ENCODE measurements at places on chromosomes 12 and 14.

DNA sequence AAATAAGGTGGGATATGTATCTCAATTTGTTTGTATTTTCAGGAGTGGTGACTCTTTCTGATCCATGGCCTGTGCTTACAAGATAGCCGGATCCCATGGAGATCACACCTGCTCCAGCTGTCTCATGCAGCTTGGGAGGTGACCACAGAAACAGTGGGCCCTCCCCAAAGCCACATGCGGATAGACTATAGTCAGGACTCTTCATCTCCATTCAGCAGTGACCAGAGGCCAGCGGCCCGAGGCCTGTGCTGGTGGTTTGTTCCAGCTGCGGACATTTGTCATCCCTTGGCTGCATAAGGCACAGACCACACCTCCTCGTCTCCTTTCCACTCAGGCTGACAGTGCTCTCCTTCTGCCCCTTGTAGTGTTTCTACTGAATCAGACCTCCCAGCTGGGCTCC, 14.7 kb upstream of the WNT5B start:
- DNase-seq = no peak

GRCh38 chr12:106025129-106025528, 113.6 kb downstream of the NUAK1 start:
- DNase-seq = no peak

GRCh38 chr12:64707926-64708325, 51.3 kb downstream of the GNS start:
- DNase-seq = no peak

- peak; percentile 51 for DNase-seq
Measured at GRCh38 chr14:89507926-89508460, 91.0 kb upstream of the FOXN3 start.

DNA sequence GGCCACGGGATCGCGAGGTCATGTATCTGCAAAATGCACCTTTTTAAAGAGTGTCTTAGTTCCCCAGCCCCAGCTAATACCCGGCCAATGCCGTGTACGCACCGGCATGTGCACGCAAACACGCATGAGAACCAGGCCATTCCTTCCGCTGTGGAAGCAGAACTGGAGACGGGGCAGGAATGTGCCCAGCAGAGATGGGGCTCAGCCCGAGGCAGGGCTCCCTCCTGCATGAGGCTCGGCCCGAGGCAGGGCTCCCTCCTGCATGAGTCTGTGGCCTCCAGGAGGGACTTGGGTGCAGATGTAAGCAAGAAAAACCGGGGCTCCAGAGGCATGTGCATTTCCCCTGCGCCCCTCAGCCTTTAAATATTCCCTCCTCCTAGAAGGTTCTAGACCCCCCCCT, 38.2 kb downstream of the SLC6A12 start:
- no peak for DNase-seq

GRCh38 chr12:40152783-40153383, 47.0 kb upstream of the SLC2A13 start:
- DNase-seq = peak; percentile 33

DNA sequence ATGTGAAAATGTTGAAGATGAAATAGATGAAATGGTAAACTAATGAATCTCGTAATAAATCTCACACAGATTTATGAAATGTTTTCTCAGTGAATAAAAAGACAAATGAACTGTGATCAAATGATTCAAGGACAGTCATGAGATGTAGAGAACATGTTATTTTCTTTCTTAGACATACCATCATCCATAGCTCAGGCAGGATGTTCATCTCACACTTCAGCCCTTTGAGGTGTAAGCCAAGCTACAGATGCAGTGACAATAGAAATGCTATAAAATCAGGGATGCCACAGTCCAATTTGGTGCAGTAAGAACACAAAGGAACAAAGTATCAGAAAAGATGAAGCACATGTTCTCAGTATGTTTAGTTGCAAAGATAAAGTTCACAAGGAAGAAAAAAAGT, 242.7 kb upstream of the KRR1 start:
- no peak for DNase-seq

- peak; percentile 38 for DNase-seq
Measured at GRCh38 chr12:8860165-8860961, 37.9 kb downstream of the A2ML1 start.

DNA sequence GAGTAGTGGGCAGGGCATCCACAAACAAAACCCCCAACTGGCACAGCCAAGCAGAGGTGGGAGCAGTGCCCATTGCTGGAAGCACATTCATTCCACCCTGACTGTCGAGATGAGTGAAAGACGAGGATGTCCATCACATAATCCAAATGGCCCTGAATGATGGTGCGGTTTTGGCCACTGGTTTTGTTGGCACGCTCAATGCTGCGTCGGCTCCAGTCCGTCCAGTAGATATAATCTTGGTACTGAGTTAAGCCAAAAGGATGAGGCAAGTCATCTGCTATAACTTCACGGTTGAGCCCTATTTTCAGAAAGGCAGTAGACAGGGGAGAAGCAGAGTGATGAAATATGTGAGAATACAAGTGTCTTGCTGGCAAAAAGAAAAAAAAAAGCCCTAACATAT, 88.1 kb downstream of the BCL2L14 start:
- no peak for DNase-seq

DNA sequence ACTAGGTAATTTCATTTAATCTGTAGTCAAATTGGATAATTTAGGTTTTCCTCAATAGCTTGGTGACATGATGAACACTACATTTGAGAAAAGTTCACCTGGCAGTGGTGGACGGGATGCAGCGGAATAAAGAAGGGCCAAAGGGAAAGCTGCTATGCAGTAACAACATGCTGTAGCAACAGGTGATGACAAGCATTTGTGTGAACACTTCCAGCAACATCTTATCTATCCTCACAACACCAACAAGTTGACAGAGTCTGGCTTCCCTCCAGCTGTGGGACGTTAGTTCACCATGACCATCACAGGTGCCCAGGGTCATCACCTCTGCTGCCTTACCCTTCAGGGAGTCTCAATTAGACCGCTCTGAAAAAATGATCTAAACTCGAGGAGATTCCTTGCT, 8.3 kb downstream of the DBX2 start:
- DNase-seq = no peak

GRCh38 chr14:52052288-52052943, 16.4 kb downstream of the NID2 start:
- DNase-seq = peak; percentile 87

- DNase-seq = peak; percentile 12
Measured at GRCh38 chr14:83992857-83993256, 1537.1 kb upstream of the FLRT2 start.

DNA sequence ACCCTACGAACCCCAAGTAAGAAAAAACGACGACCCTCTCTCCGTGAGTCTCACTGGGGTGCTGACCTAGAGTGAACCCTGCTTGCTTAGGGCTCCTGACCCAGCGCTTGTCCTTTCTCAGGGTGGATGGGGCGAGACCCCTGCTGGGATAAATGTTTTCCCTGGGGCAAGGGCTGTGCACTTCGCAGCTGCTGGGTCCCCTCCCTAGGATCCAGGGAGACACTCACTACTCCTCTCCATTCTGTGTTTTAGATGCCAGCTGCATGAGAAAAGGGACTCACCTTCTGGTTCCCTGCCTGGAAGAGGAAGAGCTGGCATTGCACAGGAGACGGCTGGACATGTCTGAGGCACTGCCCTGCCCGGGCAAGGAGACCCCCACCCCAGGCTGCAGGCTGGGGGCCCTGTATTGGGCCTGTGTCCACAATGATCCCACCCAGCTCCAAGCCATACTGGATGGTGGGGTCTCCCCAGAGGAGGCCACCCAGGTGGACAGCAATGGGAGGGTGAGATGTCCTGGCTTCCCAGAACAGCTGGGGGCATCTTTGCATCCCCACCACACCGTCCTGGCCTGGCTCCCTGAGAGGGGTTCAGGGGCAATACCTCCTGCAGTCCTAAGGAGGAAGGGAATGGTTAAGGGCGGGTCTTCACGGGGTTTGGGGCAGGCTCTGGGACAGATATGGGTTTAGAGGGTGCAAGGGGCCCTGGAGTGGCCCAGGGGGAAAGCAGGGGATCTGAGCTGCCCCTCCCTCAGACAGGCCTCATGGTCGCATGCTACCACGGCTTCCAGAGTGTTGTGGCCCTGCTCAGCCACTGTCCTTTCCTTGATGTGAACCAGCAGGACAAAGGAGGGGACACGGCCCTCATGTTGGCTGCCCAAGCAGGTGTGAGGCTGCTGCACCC, 663 bp downstream of the ANKRD33 start:
- no peak for DNase-seq

DNA sequence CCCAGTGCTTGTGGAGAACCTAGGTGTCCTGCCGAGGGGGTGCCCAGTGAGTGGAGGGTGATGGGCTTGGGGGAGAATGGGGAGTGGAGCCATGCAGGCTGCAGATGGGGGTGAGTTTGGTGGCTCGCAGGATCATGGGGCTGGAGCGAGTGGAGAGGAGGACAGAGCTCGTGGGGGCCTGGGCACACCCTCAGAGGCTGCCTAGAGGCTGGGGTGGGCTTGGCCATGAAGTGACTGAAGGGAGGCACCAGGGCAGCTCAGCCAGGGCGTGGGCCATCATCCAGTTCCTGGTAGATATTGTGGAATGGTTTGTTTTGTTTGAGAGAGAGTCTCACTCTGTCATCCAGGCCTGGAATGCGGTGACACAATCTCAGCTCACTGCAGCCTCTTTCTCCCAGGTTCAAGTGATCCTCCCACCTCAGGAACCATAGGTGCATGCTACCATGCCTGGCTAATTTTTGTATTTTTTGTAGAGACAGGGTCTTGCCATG, 43.4 kb upstream of the AMN start:
- DNase-seq = peak; percentile 55

- DNase-seq = peak; percentile 43
Measured at GRCh38 chr14:53062856-53063255, 90.3 kb downstream of the DDHD1 start.

GRCh38 chr12:40045656-40046055, 60.2 kb downstream of the SLC2A13 start:
- no peak for DNase-seq

- no peak for DNase-seq
Measured at GRCh38 chr14:71324767-71325272, 417.6 kb downstream of the PCNX1 start.

- DNase-seq = no peak
Measured at GRCh38 chr12:69981881-69982475, 157.0 kb downstream of the MYRFL start.

DNA sequence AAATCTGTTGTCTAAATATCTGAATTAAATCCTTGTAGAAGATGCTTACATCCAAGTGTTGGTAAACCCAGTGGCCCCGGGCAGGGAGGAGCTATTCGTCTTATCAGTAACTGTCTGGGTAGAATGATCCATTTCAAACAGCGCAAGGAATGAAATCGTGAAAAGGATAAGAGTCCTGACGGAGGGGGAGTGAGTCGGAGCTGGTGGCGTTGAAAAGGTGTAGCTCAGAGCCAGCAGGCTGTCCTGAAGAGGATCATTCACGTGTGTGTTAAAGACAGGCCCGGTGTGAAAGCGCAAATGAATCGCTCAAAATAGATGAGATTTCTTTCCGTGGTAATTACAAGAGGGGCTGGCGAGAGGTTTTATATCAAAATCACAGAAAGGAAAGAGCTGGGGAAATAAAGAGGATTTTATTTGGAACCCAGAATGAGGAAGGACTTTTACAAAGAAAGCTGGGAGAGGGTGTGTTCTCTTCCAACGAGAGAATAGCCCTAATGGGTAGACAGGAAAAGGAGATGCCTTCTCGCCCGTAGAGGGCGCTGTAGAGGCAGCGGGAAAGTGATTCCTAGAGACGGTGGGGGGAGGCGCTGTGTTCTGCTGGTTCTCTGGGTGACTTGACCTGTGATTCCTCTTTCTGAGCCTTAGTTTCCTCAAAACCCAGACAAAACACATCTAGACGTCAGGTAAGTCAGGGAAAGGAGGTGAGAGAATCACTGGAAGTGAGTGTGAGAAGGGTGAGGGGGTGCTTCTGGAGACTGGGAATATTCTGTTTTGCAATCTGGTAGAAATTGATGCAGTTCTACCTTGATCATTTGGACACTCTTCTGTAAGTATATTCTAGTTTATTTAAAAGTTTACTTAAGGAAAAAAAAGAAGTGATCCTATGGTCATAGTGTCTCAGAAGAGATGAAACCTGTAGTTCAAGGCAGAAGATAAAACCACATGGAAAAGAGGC, 39.3 kb downstream of the SRRM4 start:
- DNase-seq = no peak
